Activated naive CD4-positive, alpha-beta T cell (primary cell): ENCODE measurements at places on chromosomes 5 and 9.

GRCh38 chr9:26260238-26260637 is 582.0 kb upstream of the TUSC1 start:
- DNase-seq = no peak

DNA sequence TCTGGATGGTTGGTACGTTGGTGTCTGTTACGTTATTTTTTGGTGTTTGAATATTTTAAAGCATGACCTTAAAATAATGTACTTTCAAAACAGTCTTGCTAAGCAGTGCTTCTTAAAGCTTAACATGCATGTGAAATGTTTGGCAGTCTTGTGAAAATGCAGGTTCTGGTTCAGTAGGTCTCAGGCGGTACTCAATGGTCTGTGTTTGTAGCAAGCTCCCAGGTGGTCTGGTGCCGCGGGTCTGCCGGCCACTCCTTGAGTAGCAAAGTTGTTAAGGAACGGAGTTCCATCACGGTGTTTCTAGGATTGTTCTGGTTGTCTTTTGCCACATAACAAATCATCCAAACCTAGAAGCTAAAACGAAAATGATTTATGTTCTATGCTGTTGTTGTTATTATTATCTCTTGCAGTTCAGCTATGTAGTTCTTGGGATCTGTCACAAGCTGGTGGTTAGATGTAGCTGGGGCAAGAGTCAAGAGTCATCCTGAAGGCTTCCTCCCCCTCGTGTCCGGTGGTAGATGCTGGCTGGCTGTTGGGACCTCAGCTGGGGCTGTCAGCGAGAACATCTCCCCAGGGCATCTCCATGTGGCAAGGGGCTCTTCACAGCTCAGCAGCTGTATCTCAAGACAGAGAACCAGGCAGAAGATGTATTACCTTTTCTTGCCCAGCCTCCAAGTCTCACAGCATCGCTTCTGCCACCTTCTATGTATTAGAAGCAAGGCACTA is 186.8 kb downstream of the PALM2AKAP2 start:
- no peak for DNase-seq

- no peak for DNase-seq
These were observed 56.7 kb upstream of the CTNNA1 start for GRCh38 chr5:138696501-138696900.

- DNase-seq = no peak
These were observed 11.4 kb downstream of the MACROH2A1 start for GRCh38 chr5:135387629-135387960.

DNA sequence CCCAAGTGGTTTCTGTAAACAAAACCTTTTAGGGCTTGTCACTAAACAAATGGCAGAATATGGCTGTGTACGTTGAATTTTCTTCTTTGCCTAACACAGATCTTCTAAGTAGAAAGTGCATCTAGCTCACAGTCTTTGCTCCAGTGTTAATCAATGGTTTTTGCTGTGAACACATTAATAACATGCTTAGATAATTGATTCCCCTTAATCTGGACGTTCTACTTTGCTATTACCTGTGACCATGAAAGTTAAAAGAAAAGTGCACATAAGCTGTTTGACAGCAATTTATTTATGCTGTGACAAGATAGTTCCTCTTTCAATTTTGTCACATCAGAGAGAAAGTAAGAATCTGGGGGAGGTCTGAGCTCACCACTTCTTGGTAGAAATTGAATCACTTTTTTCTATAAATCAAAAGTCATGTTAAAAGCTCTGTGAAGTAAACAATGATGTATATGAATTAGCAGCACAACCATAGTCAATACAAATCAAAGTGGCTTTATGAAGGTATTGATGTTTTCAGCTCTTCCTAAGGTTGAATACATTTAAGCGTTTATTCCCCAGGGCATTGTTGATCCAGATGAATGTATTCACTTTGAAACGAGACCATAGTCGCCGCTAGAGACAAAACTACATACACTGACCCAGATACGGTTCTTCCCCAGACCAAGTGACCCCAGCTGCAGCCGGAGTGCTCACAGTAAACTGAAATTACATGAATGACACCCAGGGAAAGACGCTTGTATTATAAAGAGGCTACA is 174.6 kb upstream of the ZNF608 start:
- DNase-seq = no peak

DNA sequence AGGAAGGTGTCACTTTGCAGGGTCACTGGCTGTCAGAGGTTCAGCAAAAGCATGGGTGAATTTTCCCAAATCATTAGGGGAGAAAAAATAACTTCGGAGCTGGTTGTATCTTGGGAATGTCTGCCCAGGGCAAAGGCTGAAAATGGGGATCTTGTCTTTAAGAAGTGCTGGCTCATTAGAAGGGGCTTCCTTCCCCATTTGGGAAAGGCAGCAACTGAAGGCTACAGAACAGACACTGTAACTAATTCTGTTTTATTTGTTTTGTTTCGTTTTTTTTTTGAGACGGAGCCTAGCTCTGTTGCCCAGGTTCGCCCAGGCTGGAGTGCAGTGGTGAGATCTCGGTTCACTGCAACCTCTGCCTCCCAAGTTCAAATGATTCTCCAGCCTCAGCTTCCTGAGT is 70.3 kb upstream of the PCA3 start:
- DNase-seq = no peak

GRCh38 chr5:133397990-133398645 is 214.2 kb downstream of the FSTL4 start:
- no peak for DNase-seq

DNA sequence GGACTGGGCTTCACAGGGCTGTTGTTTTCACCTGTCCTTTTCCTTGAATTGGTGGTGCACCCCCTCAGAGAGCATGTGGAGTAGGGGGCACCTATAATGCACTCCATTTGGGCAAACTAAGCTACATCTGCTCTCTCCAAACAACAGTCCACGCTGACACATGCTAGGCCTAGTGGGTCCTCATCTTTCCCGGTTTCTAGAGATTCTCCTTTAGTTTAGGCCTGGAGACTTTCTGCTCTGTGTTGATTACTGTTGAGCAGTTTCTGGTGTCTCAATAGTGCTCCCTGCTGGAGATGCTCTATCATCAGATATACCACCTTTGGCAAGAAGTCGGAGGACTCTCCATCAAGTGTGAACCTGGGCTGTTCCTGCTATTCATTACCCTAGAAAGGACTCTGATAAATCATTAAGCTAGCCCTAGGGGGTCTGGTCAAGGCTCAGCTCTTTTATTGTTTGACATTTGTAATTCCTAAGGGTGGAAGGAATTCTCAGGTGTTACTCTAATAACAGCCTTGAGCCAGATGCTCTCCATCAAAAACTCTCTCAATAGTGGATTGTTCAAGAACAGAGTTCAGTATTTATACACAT is 64.0 kb upstream of the FYB1 start:
- DNase-seq = peak; percentile 5

GRCh38 chr9:135378751-135379150 is 100.8 kb upstream of the PPP1R26 start:
- no peak for DNase-seq

DNA sequence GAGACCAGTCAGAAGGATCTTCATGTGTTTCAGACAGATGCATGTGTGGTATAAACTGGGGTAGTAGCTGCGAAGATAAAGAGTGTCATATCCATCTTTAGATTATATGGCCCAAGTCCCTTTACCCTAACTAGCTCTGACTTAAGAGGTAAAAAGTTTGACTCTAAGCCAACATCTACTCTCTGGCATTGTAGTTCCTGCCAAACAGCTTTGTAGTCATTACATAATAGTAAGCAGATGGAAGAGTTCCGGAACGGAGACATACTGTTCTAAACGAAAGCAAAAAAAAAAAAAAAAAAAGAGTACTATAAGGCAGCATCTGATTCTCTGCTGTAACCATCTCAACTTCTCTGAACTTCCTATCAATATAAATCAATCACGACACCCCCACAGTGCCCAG is 48.8 kb downstream of the CEMIP2 start:
- DNase-seq = no peak

GRCh38 chr5:39057734-39058133 is 16.5 kb downstream of the RICTOR start:
- DNase-seq = no peak

- DNase-seq = peak; percentile 73
These were observed at the start of gene SFXN1 for GRCh38 chr5:175478384-175479124. TSS of gene SFXN1 (plus strand) at chr5:175478560. CDS start at chr5:175492104, 13,544 bp downstream.

DNA sequence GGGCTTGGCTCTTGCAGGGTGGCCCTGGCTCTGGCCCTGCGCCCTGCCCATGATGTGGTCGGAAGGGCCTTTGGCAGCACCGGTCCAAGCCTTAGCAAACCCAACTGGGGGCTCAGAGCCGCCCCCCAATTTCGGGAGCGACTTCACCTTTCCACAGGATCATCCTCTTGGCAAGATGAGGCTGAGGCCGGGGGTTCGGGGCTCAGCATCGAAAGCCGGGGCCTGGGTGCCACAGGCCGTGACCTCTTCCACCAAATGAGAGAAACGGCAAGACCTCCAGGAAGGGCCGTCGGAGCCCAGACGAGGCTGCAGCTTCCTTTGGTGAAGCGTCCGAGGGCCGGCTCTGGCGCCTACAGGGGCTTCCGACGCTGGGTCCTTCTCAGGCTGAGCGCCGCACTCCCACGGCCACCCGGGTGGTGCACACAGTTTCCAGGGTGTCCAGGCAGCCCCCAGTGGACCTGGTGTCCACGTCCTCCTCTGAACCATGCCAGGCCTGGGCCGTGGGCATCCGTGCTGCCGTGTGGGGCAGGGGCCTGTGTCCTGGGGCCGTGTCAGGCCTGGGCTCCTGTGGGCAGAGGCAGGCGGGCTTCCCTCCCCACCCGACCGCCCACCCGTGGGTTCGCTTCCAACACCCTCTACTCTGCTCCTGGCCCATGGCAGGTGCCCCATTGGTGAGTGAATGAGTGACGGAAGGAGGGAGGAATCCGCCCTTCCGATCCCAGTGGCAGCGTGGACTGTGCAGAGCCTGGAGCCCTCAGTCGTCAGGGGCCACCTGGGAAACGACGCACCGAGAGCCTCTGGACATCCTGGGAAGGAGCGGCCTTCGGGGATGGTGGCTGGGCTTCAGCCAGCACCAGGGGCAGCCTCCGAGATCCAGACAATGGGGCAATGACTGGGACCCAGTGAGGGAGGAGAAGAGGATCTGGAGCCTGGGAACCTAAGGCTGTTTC is 5.2 kb upstream of the AGPAT2 start:
- DNase-seq = no peak

DNA sequence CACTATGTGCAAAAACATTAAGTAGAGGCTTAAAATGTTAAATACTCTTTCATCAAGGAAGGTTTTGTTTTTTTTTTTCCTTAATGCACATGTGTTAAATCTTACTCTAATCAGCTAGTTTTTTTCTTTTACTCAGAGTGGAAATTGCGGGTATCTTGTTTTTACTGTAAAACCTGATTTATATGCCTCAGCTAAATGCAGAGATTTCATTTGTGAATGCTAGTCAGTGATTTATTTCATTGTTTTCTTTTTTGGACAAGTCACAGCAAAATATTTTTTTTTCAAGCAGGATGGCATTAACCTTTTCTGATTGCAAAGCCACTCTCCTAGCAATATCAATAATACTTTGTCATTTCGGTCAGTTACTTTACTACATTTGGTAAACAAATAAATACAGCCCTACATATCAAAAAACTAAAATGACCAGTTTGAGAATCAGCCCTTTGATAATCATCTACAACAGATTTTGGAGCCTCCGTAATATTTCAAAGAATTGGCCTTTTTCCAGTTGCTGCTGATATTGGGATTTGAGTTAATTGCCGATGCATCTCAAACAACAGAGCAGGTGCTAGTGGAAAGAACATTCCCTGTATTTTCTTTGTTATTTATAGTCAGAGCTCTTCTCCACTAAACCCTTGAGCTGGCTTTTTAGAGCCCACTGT is 579.2 kb upstream of the ZNF608 start:
- DNase-seq = no peak
